Activated naive CD8-positive, alpha-beta T cell treated with anti-CD3 and anti-CD28 coated beads, Interleukin-2, amount 50 U/mL, for 16 hours (primary cell): ENCODE measurements at places on chromosomes 11 and 22.

GRCh38 chr11:74694136-74694930 lies 36.9 kb downstream of the CHRDL2 start:
- no peak for DNase-seq

DNA sequence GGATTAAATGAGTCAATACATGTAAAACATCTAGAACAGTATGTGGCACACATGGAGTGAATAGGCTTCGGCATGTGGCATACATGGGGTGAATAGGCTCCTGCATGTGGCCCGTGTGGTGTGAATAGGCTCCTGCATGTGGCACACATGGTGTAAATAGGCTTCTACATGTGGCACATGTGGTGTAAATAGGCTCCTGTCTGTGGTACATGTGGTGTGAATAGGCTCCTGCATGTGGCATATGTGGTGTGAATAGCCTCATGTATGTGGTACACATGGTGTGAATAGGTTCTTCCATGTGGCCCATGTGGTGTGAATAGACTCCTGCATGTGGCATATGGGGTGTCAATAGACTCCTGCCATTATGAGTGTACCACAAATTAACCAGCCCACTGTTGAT lies 219.1 kb upstream of the KIRREL3 start:
- no peak for DNase-seq

DNA sequence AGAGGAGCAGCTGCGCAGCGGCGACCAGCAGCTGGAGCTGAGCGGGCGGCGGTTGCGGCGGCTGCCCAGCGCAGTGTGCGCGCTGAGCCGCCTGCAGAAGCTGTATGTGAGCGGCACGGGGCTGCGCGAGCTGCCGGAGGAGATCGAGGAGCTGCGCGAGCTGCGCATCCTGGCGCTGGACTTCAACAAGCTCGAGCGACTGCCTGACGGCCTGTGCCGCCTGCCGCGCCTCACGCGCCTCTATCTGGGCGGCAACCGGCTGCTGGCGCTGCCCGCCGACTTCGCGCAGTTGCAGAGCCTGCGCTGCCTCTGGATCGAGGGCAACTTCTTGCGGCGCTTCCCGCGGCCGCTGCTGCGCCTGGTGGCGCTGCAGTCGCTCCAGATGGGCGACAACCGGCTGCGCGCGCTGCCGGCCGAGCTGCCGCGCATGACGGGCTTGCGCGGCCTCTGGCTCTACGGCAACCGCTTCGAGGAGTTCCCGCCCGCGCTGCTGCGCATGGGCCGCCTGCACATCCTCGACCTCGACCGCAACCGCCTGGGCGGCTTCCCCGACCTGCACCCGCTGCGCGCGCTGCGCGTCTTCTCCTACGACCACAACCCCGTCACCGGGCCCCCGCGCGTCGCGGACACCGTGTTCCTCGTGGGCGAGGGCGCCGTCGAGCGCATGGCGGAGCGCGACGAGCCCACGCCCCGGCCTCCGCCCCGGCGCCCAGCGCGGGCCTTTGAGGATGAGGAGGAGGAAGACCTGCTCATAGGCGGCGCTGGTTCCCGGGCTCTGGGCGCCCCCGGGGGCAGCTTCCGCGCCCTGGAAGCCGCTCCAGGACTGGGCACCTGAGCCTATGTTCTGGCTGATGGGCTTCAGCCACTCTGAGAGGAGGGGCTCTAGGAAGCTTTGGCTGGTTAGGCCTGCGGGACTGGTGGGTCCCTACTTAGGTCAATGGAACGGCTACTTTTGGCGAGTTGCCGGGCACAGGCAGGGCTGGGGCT lies 787 bp downstream of the LRRC10B start:
- peak; percentile 24 for DNase-seq

DNA sequence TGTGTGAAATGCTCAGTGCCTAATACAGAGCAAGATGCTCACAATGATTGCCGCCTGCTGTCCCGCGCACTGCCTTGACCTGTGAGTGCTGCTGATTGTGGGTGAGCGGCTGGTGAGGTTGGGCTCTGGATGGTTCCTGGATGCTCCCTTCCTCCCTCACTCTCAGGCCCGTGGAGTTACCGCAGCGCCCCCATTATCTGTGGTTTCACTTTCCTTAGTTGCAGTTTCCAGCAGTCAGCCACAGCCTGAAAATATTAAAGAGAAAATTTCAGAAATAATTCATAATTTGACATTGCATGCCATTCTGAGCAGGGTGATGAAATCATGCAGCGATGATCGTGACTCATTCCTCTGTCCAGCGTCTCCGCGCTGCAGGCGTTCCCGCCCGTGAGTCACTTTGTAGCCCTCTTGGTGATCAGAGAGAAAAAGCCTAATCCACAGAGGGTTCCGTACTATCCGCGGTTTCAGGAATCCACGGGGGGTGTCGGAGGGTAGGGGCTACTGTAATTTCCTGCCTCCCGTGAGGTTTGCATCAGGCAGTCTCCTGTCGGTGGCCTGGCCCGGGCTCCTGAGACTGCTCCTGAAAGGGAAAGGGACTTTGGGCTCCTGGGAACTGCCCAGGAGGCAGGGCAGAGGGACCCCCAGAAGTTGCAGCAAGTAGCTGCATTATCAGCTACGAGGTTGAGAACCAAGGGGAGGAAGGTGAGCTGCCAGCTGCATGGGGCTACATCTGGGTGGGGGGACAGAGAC lies 10.6 kb downstream of the RPL3 start:
- no peak for DNase-seq

DNA sequence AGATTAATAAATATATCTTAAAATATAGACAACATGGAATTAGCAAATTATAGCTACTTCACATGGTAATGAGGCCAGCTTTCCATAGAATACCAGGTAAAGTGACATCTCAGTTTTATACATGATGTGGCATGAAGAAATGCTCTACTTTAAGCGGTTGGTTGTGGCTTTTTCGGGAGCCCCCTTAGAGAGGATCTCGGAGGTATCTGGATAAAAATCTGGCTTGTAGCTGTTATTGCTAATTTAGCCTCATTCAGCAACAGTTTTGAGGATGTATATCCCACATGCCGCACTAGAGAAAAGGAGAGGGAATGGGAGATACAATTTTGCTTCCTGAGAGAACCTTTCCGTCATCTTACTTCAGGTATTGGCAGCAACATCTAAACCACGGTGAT lies 24.0 kb upstream of the TOP3B start:
- DNase-seq: no peak

- DNase-seq: no peak
Measured at GRCh38 chr22:30240541-30241417, 5.8 kb downstream of the LIF start.

- peak; percentile 45 for DNase-seq
Measured at GRCh38 chr22:39598017-39598965, 27.7 kb downstream of the CACNA1I start.

DNA sequence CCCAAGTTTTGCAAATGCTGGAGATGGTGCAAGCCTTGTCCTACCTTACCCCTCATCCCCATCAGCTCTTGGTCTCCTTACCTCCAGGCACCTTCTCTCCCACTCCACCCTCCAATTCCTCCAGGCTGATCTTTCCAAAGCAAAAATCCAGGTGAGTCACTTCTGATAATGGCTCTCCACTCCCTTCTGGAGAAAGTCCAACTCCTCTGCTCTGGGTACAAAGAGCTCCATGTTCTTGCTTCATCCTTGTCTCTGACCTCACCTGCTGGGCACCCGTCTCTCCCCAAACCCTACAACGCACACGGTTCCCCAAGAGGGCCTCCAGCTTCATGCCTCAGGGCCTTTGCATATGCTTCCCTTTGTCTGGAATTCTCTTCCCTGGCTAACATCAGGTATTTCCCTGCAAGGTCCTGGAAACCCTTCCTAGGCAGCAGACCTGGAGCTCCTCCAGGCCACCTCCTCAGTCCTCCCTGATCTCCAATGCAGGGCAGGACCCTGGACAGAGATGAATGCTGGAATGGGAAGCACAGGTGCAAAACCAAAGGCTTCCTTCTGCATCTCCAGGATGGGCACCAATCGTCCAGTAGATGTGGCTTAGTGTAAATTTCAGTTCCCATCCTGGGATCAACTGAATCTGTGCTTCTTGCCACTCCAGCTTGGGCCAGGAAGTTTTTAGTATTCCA lies 22.7 kb downstream of the IFT27 start:
- DNase-seq: no peak

DNA sequence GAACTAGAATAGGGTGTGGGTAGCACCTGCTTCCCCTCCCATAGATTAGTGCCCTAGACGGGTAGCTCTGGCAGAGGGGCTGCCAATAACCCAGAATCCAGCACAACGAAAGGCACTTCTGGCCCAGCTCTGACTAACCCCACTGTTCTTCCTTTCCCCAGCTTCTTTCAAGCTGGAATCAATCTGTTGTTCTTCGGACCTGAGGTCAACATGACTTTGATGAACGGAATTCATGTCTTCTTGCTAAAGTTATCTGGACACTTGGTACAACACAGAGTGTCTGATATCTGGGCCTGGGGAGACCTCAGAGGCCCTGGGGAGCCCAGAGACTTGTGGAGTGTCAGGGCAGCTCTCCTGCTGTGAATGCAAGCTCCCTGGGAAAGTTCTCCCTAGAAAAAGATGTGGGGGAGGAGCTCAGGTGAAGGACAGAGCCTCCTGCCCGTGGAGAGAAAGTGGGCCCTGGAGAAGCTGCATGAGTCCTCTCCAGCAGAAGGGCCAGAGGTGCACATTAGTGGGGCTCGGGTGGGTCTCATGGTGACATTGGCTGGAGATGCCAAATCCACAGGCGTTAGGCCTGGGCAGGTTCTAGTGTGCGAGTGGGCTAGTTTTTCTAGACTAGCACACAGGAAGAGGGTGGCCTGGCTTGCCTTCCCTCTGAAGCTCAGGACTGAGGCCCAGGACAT lies 6.3 kb downstream of the KCNJ11 start:
- no peak for DNase-seq

- DNase-seq: no peak
Measured at GRCh38 chr11:103552086-103552485, 442.9 kb downstream of the DYNC2H1 start.

GRCh38 chr11:81658722-81659121 lies 1074.9 kb downstream of the FAM181B start:
- DNase-seq: no peak

DNA sequence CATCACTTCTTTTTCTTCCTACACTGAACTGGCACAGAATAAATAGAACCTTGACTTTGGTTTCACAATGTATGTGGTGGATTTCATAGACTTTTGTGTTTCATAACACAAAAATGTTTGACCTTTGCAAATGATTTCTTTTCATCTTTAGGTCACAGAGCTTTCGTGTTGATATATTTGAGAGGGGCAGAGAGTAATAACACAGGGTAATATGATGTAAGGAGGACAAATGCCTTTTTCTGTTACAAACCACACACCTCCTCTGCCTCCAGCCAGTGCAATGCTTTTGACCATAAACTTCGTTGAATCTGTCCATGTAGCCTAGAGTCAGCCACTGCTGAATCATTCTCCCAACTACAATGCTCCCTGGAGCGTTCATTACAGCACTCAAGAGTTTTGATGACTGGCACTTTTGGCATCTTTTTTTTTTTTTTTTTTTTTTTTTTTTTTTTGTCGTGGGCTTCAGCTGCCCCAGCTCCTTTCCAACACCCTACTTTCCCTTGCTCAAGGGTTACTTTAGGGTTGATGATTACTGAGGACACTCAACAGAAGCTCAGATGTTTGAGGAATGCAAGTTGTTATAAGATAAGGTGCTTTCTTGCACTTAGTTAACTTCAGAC lies 11.4 kb upstream of the CAT start:
- no peak for DNase-seq

DNA sequence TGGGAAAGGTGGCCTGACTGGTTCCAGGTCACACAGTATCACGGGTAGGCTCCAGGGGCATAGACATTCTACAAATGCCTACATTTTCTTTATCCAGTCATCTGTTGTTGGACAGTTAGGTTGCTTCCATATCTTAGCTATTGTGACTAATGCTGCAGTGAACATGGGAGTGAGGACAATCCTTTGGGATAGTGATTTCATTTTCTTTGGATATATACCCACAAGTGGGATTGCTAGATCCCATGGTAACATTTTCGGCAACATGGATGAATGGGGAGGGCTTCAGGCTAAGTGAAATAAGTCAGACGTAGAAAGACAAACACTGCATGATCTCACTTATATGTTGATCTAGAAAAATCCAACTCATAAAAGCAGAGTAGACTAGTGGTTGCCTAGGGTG lies 744.3 kb downstream of the NTM start:
- no peak for DNase-seq

- no peak for DNase-seq
Measured at GRCh38 chr11:118410055-118410745, 8.8 kb downstream of the ATP5MG start.

GRCh38 chr11:76313913-76314740 lies 66.8 kb downstream of the THAP12 start:
- no peak for DNase-seq

GRCh38 chr11:10387206-10388083 lies 67.6 kb upstream of the AMPD3 start:
- no peak for DNase-seq

DNA sequence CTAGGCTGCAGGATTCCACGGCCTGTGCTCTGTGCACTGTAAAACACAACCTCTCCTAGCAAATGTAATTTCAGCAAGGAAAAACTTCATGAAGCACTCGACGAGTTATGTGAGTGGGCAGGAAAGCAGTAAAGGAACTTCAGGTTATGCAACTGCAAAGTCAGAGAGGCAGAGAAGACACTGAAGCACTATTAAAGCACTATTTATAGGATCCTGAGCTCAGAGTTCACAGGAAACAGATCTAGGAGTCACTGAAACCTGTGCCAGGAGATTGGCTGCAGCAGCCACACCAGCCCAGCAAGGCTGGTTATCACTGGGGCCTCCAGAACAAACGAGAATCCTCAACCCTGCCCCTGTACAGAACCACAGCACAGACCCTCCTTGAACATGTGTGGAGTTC lies 2.5 kb downstream of the SMIM35 start:
- no peak for DNase-seq

DNA sequence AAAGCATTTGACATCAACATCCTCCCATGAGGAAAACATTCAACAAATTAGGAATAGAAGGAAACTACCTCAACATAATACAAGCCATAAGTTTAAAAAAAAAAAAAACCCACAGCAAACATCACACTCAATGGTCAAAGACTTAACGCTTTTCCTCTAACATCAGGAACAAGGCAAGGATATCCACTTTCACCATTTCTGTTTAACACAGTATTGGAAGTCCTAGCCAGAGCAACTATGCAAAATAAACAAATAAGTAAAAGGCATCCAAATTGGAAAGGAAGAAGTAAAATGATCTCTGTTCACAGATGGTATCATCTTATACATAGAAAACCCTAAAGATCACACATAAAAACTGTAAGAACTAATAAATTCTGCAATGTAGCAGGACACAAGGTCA lies 13.1 kb downstream of the FXYD6 start:
- DNase-seq: no peak

- no peak for DNase-seq
Measured at GRCh38 chr22:43308060-43308830, 34.9 kb downstream of the SCUBE1 start.
